ENCODE measurements at places on chromosomes 11 and 22. TPM values are rescaled to one million over a fixed set of nuclear protein-coding genes. Genes with fewer than 3 reads are reported as not detected.

GRCh38 chr11:75518771-75519653, 6.7 kb downstream of the GDPD5 start:
- no peak for DNase-seq

DNA sequence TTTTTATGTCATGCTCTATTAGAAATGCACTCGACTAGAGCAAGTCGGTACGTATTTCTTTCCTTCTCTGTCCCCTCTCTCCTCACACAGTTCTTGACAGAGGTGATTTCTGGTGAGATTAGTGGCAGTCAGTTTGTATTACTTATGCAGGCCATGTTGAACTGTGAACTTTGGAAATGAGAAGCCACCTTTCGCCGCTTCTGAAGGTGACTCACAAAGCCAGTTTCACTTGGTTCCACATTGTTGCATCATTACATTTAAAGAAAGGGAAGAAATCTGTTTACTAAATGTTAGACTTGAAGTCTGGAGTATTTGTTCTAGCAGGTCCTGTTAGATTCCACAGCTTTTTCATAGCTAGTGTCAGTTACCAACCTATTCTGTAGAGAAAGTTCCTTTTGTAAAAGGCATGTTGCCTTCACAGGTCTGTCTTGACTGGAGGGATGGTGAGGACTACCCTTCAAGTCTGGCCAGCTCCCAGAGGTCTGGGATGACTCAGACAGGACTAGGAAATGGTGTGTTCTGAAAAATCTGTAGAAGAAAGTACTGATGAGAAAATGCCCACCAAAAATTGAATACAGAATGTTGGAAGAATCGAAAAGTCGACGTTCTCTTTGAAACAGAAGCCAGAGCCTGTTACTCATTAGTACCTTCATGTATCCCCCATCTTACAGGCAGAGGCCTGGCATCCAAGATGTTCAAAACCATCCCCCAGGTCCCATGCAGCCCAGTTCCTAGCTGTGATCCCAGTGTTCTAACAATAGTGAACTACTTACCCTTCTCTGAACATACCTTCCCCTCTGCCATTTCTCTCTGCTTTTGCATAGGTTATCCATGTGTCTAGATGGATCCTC, 181.4 kb downstream of the DBX1 start:
- no peak for DNase-seq

GGT5 gene
- 3.4 TPM for total RNA-seq

TRIM5 gene
- 39.6 TPM for total RNA-seq

DNA sequence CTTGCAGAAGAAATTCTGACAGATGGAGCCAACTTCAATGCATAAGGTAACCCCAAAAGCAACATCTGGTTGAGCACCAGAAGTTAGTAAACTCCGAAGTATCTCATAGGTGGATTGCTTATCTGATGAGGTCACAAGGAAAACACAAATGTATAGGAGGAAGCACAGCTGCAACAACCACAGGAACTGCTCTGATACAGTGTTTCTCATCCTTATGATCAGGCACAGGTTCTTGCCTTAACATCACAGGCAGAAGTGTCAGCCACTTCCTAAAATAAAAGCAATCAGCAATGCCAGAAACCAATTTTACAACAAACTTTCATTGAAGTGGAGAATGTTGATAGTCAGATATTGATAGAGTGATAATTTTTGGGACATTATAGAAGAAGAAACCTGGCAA, 530.3 kb upstream of the FAT3 start:
- no peak for DNase-seq

Measured in urinary bladder (tissue), 4 donors.